Activated T-cell treated with anti-CD3 and anti-CD28 coated beads, Interleukin-2, amount 50 U/mL, for 48 hours (primary cell): ENCODE measurements at places on chromosomes 1 and 21.

- no peak for DNase-seq
Measured at GRCh38 chr1:7878027-7878426, 25.2 kb upstream of the UTS2 start.

DNA sequence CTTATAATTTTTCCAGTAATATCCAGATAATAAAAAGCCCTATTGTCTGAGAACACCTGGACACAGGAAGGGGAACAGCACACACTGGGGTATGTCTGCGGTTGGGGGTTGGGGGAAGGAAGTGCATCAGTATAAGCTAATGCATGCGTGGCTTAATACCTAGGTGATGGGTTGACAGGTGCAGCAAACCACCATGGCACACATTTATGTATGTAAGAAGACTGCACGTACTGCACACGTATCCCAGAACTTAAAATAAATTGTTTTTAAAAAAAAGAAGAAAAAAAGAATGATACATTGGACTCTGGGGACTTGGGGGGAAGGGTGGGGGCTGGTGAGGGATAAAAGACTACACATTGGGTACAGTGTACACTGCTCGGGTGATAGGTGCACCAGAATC is 144.9 kb upstream of the C1orf174 start:
- DNase-seq, result no peak

GRCh38 chr1:184462155-184462554 is 75.3 kb downstream of the C1orf21 start:
- no peak for DNase-seq

- no peak for DNase-seq
Measured at GRCh38 chr1:165844114-165844798, 16.8 kb downstream of the UCK2 start.

DNA sequence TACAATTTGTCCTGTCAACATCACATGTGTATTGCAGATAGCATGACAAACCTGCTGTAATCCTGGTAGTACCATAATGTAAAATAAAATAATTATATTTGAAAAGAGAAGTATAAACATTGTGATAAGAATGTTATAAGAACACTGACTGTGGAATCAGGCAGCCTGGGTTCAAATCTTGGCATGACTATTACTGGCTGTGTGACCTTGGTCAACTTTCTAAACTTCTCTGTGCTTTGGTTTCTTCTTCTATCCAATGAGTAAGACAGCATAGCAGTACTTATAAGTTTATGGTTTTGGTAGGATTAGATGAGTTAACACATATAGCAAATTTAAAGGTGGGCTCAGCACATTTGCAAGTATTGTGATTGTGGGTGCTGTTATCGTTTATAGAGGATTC is 147.1 kb downstream of the NOS1AP start:
- no peak for DNase-seq

- no peak for DNase-seq
Measured at GRCh38 chr1:80534606-80535360, 1266.0 kb upstream of the ADGRL2 start.

- DNase-seq, result no peak
Measured at GRCh38 chr1:157819896-157820295, at the start of gene FCRL1. TSS of gene FCRL1 (minus strand) at chr1:157820120. CDS start at chr1:157820037, 83 bp downstream.

- peak; percentile 87 for DNase-seq
Measured at GRCh38 chr1:209576392-209577197, 6.9 kb upstream of the CAMK1G start.

GRCh38 chr1:244246334-244246733 is 195.3 kb downstream of the ZBTB18 start:
- DNase-seq, result no peak

DNA sequence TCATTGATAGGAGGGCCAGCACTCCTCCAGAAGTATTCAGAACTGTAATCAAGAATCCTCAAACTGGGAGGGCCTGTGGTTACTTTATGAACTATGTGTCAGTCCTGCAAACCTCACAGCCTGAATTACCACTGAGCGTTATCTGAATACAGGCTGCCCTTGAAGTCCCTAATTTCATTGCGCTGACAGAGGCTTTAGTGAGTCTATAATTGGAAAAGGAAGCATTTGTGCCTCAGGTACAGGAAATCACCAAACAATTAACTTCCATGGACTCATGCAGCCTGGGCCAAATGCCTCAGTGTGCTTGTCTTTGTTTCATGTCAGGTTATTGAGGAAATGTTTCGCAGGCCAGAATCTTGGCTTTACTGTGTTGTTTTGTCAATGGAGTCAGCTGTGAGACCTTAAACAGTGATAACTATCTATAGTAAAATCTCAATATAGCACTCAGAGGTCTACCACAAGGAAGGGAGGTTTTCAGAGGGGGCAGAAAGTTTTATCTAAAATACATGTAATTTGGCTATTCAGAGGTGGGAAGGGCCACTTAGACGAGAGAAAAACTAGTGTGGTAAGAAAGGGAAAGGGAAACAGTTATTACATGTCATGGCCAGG is 32.9 kb upstream of the DOCK7 start:
- DNase-seq, result no peak

- DNase-seq, result no peak
Measured at GRCh38 chr21:37435120-37435519, 68.5 kb downstream of the DYRK1A start.

DNA sequence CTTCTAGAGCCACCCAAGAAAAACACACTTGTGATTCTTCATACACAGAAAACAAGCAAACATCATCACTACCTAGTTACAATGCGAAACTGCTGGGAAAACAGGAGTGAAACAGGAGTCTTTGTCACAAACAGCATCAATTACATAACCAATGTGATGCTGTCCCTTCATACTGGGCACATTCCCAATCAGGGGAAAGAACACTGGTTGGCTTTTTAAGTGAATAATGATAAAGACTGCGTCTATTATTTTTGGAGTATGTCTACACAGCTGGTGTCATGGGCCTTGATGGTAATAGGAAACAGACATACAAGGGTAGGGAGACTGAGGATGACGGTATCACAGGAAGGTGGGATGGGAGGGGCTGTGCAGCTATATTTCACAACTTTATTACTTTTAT is 43.3 kb downstream of the SIPA1L2 start:
- no peak for DNase-seq

GRCh38 chr1:15940110-15941043 is 35.5 kb downstream of the ZBTB17 start:
- peak; percentile 18 for DNase-seq

DNA sequence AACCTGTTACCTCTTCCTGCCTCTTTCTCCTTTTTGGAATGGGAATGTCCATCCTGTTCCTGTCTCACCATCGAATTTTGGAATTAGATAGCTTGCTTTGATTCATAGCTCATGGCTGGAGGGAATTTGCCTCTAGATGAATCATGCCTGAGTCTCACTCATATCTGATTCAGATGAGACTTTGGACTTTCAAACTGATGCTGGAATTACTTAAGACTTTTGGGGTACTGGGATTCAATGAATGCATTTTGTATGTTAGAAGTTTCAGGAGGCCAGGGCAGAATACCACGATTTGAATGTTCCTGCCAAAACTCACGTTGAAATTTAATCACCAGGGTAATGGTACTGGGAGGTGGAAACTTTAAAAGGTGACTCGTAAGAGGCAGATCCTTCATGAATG is 132.4 kb downstream of the DSCAM start:
- no peak for DNase-seq

DNA sequence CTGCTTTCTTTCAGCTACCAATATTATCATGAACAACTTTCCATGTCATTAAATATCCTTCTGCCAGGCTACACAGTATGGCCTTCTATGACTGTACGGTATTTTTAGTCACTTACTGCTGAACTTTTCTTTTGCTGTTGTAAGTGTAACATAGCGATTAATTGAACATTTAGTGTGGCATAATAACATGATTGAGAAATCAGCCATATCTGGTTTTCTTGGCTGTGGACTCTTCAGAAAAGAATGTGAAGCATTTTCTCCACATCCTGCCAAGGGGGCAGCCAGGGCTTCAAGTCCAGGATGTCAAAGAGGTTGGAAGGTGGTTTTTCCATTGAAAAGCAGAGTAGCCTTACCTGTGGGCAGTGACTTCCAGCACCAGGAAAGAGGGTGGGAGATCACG is 8.8 kb upstream of the AHCYL1 start:
- DNase-seq, result no peak

DNA sequence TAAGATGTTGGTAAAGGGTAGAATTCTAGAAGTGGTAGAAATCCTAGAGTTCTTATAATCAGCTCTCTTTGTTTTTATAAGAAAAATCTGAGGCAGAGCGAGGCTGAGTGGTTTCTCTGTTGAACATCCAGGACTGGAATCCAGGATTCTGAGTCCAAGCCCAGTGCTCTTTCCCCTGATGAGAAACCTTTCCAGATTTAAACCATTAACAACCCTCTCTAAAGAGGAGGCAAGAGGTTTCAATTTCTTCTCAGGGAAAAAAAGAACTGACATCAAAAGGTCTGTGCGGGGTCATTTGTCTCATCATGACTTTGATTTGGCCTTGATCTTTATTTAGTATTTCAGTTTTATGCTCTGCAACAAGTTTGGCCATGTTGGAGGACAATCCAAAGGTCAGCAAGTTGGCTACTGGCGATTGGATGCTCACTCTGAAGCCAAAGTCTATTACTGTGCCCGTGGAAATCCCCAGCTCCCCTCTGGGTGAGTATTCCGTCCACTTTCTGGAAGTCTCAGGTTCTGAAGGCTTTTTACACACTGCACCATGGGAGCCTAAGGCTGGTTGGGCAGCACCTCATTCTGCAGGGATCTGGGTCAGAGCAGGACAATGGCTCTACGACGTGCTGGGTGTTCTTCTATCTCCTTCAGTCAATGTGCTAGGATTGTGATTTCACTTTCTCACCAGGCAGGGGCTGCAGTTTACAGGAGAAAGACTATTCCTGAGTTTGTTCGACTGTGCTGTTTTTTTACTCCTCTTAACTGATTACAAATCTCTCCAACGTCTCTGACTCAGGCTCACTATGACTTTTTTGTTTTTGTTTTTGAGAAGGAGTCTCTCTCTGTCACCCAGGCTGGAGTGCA is 18.9 kb upstream of the CCT8 start:
- DNase-seq, result no peak

- DNase-seq, result no peak
Measured at GRCh38 chr1:78427506-78427905, 63.3 kb upstream of the PTGFR start.

- DNase-seq, result peak; percentile 97
Measured at GRCh38 chr1:154627257-154628120, 19.5 kb upstream of the ADAR start.

GRCh38 chr1:172287208-172287607 is 133.3 kb upstream of the C1orf105 start:
- DNase-seq, result no peak

GRCh38 chr1:11654939-11655808 is 497 bp downstream of the FBXO44 start:
- no peak for DNase-seq

DNA sequence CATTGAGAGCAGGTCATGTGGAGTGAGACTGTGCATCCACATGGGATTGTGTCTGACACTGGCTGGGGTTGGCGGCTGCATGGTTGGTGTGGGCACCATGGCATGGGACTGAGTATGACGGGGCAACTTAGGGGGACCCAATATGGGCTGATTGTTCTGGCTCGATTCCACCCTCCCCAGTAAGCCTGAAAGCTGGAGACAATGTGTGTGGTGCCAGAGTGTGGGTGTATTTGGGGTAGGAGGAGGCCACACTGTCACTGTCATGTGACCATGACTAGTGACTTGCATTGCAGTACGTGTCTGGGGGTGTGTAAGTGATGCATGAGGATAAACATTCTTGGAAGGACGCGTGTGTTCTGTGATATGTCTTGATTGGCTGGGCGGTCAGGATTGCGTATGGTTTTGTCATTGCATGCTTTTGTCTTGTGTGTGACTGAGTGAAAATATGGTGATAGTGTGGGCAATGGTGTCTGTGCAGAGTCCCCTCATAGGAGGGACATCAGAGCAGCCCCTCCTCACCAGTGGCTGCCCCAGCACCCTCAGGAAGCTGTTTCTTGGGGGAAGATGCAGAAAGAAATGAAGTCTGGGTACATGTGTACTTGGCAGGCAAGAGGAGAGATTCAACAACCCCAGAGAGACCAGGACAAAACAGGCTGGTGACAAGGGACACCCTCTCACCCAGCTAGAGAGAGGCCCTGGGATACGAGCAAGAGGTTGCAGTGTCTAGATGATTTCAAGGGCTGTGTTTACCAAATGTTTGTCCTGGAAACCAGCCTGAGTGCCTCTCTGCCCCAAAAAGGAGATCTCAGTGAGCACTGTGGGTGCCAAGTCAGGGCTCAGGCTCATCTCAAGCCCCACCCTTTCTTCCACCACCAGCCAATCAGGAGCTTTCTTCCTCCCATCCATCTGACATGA is 36.3 kb downstream of the SDC3 start:
- DNase-seq, result no peak

GRCh38 chr1:75233302-75233929 is 99.2 kb downstream of the LHX8 start:
- DNase-seq, result no peak

GRCh38 chr1:4668743-4669700 is 14.6 kb downstream of the AJAP1 start:
- no peak for DNase-seq

DNA sequence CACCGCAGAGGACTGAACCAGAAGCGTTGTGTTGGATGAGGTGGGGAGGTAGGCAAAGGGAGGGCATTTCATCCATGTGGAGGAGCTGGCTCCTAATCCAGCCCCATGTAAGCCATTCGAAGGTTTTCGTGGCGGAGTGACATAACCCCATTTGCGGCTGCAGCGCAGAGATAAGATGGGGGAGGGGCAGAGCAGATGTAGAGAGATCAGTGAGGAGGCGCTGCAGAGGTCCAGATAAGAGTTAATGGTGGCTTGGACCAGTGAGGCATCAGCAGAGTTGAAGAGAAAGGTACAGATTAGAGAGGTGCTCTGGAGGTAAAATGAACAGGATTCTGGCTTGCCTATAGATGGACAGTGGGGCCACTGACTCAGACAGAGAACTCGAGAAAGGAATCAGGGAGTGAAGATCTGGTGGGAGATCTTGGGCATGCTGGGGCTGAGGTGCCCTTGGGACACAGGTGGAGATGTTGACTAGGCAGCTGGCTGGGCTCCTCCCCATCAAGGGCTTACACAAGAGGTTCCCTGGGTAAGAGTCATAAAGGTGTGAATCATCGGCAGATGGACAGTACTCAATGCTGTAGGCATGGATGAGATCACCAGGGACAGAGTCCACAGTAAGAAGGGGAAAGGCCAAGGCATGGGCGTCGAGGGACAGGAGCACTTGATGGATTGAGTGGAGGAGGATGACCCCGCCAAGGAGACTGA is 7.8 kb upstream of the PTPRF start:
- DNase-seq, result no peak

GRCh38 chr1:93616996-93617669 is 64.5 kb downstream of the BCAR3 start:
- no peak for DNase-seq
